ENCODE measurements at places on chromosomes 7 and 10.

- DNase-seq = no peak
Measured at GRCh38 chr10:126058104-126058503, 161.7 kb downstream of the FANK1 start.

- no peak for DNase-seq
Measured at GRCh38 chr10:46526682-46527038, 29.8 kb downstream of the GPRIN2 start.

- no peak for DNase-seq
Measured at GRCh38 chr7:99210265-99210970, 2.5 kb upstream of the KPNA7 start.

- DNase-seq = no peak
Measured at GRCh38 chr10:13722747-13723653, 136.2 kb downstream of the PRPF18 start.

GRCh38 chr7:8699875-8700624, 266.6 kb downstream of the NXPH1 start:
- no peak for DNase-seq

GRCh38 chr10:20622531-20623211, 274.4 kb downstream of the NEBL start:
- no peak for DNase-seq

GRCh38 chr7:99473315-99473596, 566 bp downstream of the ZNF789 start:
- DNase-seq = peak; percentile 44

DNA sequence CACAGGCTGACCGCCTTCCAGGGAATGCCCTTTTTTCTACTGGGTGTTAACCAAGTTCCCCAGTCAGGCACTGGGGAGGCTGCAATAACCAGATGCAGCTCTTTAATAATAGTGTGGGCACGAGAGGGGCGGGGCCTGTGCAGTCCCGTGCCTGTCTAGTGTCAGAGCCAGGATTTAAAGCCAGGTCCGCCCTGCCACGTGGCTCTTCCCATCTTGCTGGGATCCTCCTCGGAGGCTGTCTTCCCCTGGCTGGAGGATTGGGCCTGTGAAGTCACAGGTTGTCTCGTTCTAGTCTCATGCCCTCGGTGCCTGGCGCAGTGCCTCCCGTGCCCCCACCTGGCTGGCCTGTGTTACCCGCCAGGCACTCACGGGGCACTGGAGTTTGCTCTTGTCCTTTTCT, 25.2 kb downstream of the TMEM120A start:
- no peak for DNase-seq

- no peak for DNase-seq
Measured at GRCh38 chr10:91411621-91412020, 1.5 kb downstream of the HECTD2 start.

GRCh38 chr10:43194266-43194665, 56.0 kb downstream of the CSGALNACT2 start:
- DNase-seq = no peak

GRCh38 chr7:105250706-105251105, 138.0 kb downstream of the SRPK2 start:
- DNase-seq = no peak

DNA sequence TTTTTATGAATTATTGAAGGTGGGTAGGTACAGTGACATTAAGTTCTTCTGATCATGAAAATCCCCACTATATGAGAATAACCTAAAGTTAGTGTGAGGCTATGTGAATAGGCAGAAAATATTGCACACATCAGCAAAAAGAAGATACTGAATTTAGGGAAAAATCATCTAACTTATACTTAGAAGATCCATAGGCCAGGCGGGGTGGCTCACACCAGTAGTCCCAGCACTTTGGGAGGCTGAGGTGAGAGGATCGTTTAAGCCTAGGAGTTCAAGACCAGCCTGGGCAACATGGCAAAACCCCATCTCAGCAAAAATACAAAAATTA, 49.5 kb upstream of the ARHGAP12 start:
- DNase-seq = no peak

Data from GM19239 (cell line).